ENCODE measurements at places on chromosomes 4 and X.

DNA sequence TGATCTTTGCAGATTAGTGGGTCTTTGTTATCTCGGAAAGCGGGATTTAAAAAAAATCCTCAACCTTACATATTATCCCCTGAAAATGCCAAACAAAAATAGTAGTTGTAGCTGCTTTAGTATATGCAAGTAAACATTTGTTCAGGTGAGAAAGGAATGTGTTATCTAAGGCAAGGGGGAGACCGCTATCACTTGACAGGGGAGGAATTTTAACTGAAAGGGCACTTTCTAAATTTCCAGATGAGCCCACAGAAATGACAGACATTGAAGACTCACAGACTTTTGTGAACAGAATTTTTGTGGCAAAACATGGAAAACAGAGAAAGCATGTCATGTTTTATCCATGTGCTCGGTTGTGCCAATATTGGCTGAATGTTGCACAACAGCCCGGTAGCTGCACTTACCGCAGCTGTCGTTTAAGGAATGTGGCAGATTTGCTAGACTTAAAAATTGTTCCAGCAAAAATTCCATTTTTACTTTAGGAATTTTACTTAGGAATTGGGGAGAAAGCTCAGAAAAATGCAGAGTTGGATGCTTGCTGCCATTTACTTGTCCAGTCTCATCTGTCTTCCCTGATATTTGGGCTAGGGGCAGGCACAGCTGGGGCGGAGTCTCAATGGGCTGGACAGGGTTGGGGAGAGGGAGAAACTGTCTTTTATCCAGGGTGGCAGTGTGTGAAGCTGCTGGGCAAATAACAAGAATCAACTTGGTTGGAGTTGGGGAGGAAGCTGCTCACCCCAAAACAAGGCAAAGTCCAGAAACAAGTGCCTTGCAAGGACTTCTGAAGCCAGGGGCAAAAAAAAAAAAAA, 94.6 kb upstream of the RPS6KA3 start:
- DNase-seq, result no peak

- DNase-seq, result no peak
Measured at GRCh38 chr4:53722110-53722509, 130.8 kb upstream of the LNX1 start.

- DNase-seq, result no peak
Measured at GRCh38 chr4:79296768-79297428, 29.0 kb downstream of the NAA11 start.

DNA sequence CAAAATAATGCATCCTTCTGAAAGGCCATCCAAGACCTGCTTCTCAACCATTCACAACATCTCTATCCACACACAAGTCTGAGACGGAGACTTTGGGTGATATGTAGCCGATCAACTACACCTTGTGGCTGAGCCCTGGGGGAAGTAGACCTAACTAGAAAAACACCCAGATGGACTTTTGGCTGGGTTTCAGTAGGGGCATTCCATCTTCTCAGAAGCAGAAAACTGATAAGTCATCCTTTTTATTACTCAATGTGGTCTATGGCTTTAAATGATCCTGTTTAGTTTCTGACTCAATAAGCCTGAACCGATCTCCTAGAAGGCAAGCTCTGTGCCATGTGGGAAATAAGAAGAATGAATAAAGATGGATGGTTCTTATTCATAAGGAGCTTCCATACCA, 82.5 kb upstream of the AFF2 start:
- no peak for DNase-seq

- no peak for DNase-seq
Measured at GRCh38 chrX:33330798-33331197, 119.4 kb upstream of the DMD start.

DNA sequence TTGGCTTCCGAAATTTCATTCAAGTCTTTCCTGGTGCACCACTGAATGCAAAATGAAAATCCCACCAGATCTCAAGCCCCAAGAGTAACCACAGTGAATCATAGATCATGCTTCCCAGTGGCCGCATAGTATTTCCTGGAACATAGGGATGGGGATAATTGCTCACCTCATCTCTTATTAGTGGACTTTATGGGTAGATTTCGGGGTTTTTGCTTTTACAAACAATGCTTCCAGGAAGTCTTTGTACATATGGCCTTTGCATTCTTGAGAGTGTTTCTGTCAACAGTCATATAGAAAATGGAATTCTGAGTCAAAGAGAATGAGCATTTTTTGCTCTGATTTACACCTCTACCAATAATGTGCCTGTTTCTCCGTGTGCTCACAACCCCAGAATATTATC, 53.4 kb downstream of the PPEF2 start:
- DNase-seq, result no peak

DNA sequence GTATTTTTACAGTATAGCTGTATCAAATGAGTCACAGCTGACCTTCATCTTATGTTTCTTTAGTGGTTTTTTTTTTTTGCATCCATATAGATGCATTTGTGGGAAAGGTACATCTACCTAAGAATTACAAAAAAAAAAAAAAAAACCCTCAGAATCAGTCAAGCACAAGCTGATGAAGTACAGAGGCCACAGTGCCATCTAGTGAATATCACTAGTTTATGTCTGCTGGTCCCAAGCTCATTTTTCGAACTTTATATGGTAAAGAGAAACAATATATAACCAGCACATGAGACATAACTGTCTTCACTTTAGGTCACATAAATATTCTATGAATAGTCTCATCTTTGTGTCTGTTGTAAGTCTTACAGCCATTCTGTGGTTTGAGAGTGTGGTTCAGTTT, 220.1 kb downstream of the DLG3 start:
- no peak for DNase-seq

DNA sequence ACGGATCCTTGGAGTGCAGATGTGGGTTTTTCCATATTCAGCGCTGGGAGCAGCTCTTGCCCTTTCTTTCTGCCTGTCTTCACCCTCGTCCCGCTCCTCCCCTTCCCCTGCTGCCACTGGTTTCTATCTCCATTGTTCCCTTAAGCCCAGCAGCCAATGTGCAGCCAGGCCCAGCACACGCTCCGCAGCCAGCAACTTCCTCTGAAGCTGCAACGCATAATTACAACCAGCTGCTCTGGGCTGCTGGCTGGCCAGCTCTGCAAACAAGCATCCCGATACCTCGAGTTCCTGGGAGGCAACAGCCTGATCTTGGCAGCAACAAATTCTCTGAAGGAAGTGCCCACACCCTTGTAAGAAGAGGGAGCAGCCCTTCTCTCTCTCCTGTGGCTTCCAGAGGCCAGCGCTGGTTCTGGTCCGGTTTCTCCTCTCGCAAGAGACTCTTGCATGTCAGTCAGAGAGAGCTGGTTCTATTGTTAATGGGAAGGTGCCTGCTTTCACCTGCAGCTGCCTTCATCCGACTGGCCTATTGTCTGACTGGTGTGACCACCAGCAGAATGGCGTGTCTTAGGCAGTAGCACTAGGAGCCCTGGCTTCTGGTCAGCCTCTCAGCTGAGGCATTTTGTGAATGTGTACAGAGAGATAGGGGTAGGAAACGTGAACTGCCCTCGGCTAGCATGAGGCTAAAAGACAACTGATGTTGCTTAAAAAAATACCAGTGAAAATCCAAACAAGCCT, 83.8 kb upstream of the MAML3 start:
- no peak for DNase-seq

DNA sequence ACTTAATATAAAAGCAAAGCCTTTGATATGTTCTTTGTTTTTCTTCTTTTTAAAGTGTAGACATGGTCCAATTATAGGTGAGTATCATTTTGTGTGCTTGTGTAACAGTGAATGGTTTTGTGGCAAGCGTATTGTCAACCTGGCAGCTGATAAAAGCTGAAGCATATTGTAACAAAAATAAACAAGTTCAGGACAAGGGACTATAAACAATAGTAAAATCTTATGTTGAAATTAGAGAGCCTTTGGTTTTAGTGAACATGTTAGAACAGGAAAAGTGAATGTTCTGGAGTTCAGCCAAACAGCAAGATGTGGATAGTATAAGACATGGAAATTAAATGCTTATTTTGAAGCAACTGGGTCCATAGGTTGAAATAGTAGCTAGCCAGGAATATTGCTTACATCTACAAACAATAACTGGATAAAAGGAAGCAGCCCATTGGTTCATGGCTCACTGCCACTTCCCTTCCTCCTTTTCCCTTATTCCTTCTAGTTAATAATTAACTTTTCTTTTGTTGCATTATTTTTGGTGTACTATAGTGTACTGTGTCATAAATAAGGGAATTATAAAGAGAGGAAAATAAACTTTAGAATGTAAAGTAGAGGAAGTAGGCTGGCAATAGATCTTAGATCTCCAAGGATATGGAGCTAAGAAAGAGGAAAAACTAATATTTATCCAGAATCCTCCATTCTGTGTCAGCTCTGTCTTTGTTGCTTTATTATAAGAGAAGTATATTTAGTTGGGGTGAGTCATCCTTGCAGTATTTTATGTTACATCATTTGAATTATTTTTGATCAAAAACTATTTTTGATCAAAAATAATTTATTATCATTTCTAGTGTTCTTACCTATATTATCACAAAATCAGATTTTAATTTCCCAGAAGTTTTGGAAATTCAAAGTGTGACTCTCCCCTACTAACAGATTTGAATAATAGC, 65.6 kb downstream of the MRPL1 start:
- DNase-seq, result no peak

DNA sequence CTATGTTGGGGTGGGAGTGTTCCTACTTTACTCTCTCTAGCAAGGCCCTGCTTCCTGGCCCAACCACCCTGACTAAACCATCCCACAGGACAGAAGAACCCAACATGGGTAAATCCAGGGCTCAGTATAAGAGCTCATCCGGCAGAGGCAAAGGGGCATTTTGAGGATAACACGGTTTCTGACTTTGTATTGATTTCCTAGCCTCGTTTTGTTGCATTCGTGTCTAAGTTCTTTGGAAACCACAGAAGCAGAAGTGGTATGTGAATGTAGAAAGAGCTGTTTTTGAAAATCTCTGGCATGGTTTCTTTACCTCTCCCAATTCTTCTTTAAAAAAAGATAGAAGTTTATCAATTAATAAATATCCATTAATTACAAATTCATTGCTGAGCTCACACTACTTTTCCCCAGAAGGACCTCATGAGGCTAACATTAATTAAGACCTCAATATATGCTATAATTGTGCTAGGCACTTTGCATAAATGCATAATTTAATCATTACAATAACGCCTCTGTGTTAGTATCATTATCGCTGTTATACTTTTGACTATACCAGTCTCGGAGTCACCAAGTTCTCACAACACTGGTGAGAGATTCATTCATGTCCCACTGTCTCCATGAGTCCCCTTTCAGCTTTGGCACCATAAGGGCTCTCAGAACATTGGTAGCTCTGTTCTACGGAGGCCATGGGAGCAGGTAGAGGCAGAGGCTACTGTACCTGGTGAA, 5.8 kb upstream of the CLNK start:
- no peak for DNase-seq

DNA sequence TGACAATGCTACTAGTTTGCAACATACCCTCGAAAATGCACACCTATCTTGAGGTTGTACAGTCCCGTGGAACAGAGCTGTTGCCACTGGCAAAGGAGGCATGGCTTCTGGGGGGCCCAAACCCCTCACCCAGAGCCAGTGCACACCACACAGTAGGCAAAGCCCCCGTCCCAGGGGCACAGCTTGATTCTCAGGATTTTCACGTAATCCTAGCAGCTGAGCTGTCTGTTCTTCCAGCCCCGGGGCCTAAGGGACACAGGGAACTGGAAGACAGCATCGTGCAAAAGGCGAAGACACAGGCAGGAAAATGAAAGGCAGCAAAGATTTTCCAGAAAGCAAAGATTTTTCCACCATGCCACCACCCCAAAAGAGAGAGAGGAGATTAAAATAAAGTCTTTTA, 77.2 kb downstream of the JAKMIP1 start:
- DNase-seq, result no peak

DNA sequence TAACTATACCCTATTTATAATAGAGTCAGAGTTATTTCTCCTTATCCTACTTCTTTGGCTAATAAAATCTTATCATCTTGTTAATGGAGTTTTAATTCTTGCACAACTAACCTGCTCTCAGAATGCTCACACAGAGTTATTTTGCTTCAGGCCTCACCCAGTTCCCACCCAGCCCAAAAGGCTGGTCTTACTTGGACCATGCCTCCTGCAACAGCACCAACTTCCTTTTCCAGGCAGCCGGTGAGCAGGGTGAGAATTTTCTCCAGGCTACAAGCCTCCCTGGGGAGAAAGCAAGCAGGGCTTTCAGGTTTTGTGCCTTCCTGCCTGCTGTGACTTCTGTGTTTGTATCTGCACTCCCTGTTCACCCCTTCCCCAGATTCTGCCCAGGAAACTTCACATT, 29.1 kb upstream of the BANK1 start:
- no peak for DNase-seq

- DNase-seq, result no peak
Measured at GRCh38 chrX:104427073-104427472, 138.9 kb upstream of the IL1RAPL2 start.

- peak; percentile 88 for DNase-seq
Measured at GRCh38 chr4:75672461-75673026, 667 bp downstream of the G3BP2 start.

DNA sequence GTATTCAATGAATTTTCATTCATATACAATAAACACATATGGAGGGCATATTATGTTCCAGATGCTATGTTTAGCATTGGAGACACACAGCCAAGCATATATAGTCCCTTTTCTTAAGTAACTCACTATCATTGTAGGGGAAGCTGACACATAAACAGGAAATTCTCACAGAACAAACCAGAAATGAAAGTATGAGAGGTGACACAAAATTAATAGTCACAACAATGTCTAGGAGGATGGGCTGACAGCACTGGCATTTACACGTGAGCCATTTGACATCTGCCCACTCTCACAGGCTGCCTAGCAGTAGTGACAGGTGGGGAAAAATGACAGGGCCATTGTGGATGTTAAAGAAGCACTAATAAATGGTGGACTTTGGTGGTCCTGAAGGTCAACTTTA, 2.6 kb upstream of the CNOT6L start:
- peak; percentile 50 for DNase-seq

- no peak for DNase-seq
Measured at GRCh38 chr4:181550381-181550780, 692.8 kb upstream of the TENM3 start.

DNA sequence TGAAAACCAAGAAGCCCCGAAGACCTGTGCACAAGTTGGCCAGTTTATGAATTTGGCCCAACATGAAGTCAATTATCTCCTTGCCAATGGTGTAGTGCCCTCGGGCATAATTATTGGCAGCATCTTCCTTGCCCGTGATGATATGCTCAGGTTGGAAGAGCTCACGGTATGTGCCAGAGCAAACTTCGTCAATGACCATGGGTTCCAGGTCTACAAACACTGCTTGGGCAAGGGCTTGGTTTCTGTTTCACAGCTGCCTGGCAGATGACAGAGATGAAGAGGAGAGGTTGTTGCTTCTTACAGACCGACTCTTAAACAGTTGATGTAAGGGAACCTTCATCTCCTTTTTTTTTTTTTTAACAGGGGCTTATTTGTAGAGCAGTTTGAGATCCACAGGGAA, 135.6 kb upstream of the PLS3 start:
- DNase-seq, result no peak

- no peak for DNase-seq
Measured at GRCh38 chr4:25450491-25450901, 73.4 kb downstream of the ANAPC4 start.

DNA sequence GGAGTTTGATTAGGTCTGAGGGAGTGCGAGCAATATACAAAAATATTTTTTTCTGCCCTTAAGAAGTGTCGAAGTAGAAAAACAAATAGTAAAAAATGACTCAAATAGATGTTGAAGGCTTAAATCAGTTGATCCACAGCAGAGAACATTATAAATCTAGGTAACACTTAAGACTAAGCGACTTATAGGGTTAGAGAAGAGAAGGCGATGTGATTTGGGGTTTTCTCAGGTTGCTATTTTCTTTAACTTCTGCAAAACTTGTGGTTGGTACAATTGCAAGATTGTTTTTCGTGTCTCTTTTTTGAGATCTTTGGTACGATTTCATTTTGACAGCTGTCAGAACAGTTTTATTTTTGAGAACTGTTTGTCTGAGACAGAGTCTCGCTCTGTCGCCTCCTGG, 1479.5 kb downstream of the PCDH7 start:
- DNase-seq, result no peak
